HepG2 (cell line): ENCODE measurements at places on chromosomes 3 and 15. TPM values are rescaled to one million over a fixed set of nuclear protein-coding genes. Genes with fewer than 3 reads are reported as not detected.

The SAMMSON gene
- not detected in 2 replicates for total RNA-seq

The SAXO2 gene
- total RNA-seq: 1.5 TPM in 1 of 2 replicates, not detected in the other

The USP13 gene
- 15.9 and 23.2 TPM in 2 replicates for total RNA-seq

The MOBP gene
- total RNA-seq: not detected in 2 replicates

The PLA2G4B gene
- total RNA-seq: 0.55 and 5.1 TPM in 2 replicates

The MASP1 gene
- 9.3 and 10.8 TPM in 2 replicates for total RNA-seq

The RPLP1 gene
- total RNA-seq: 797 and 817 TPM in 2 replicates

The CNTN6 gene
- total RNA-seq: not detected in 2 replicates

The PP2D1 gene
- total RNA-seq: not detected in 2 replicates

The ACTRT3 gene
- total RNA-seq: 0.97 and 1.1 TPM in 2 replicates

The SST gene
- not detected in 2 replicates for total RNA-seq

The TMC3 gene
- total RNA-seq: not detected in 2 replicates

The ARNT2 gene
- total RNA-seq: 0.69 and 1.1 TPM in 2 replicates

The FSD2 gene
- total RNA-seq: not detected in 2 replicates

The CD200R1 gene
- not detected in 2 replicates for total RNA-seq

The LRRC3B gene
- total RNA-seq: not detected in 2 replicates

The MUC13 gene
- total RNA-seq: 0.04 TPM in 1 of 2 replicates, not detected in the other

The PLSCR4 gene
- total RNA-seq: 1.5 and 1.8 TPM in 2 replicates

The MAGI1 gene
- total RNA-seq: 25.3 and 26.0 TPM in 2 replicates

The RLBP1 gene
- not detected in 2 replicates for total RNA-seq

The CEMIP gene
- 1.9 and 4.3 TPM in 2 replicates for total RNA-seq

The C3orf22 gene
- total RNA-seq: not detected in 2 replicates

The TEX55 gene
- not detected in 2 replicates for total RNA-seq

The NR2E3 gene
- total RNA-seq: not detected in 2 replicates

The NOX5 gene
- total RNA-seq: not detected in 2 replicates

The UROC1 gene
- 0.71 and 0.74 TPM in 2 replicates for total RNA-seq

The WDR48 gene
- 29.2 and 67.6 TPM in 2 replicates for total RNA-seq

The LRRC31 gene
- not detected in 2 replicates for total RNA-seq

The HDC gene
- not detected in 2 replicates for total RNA-seq

The ITGB5 gene
- total RNA-seq: 50.2 and 74.1 TPM in 2 replicates

The TNFAIP8L3 gene
- total RNA-seq: 4.0 and 5.8 TPM in 2 replicates

The ACAP2 gene
- total RNA-seq: 23.9 and 32.2 TPM in 2 replicates

The CRABP1 gene
- total RNA-seq: not detected in 2 replicates

The CPA3 gene
- total RNA-seq: not detected in 2 replicates

The AMOTL2 gene
- 11.5 and 17.3 TPM in 2 replicates for total RNA-seq

The GADL1 gene
- not detected in 2 replicates for total RNA-seq

The EFCC1 gene
- not detected in 2 replicates for total RNA-seq

The CALML4 gene
- 6.5 and 8.7 TPM in 2 replicates for total RNA-seq

The MESP1 gene
- not detected in 2 replicates for total RNA-seq

The APOD gene
- total RNA-seq: not detected in 2 replicates

The PRSS50 gene
- not detected in 2 replicates for total RNA-seq

The TGM5 gene
- total RNA-seq: 0.18 and 0.22 TPM in 2 replicates

The FAM227B gene
- total RNA-seq: 2.3 and 2.6 TPM in 2 replicates

The CRELD1 gene
- total RNA-seq: 12.0 and 27.1 TPM in 2 replicates

The CCDC39 gene
- not detected in 2 replicates for total RNA-seq

The LRRC49 gene
- total RNA-seq: 1.00 and 2.0 TPM in 2 replicates

The ROPN1 gene
- not detected in 2 replicates for total RNA-seq

The CAPN3 gene
- 0.90 and 1.3 TPM in 2 replicates for total RNA-seq

The KBTBD8 gene
- 7.6 and 16.2 TPM in 2 replicates for total RNA-seq

The PPP1R14D gene
- 0.49 and 0.53 TPM in 2 replicates for total RNA-seq

The PIERCE2 gene
- not detected in 2 replicates for total RNA-seq

The RBP2 gene
- total RNA-seq: 2.5 TPM in 2 replicates

The TMEM45A gene
- 11.7 and 14.8 TPM in 2 replicates for total RNA-seq

The CYP8B1 gene
- total RNA-seq: 0.58 and 0.90 TPM in 2 replicates

The MED12L gene
- total RNA-seq: 0.64 and 0.81 TPM in 2 replicates
